Fibroblast of the conjunctiva (primary cell): ENCODE measurements at places on chromosomes 3 and 15.

GRCh38 chr15:41961001-41961518 lies 11.3 kb downstream of the EHD4 start:
- no peak for DNase-seq

DNA sequence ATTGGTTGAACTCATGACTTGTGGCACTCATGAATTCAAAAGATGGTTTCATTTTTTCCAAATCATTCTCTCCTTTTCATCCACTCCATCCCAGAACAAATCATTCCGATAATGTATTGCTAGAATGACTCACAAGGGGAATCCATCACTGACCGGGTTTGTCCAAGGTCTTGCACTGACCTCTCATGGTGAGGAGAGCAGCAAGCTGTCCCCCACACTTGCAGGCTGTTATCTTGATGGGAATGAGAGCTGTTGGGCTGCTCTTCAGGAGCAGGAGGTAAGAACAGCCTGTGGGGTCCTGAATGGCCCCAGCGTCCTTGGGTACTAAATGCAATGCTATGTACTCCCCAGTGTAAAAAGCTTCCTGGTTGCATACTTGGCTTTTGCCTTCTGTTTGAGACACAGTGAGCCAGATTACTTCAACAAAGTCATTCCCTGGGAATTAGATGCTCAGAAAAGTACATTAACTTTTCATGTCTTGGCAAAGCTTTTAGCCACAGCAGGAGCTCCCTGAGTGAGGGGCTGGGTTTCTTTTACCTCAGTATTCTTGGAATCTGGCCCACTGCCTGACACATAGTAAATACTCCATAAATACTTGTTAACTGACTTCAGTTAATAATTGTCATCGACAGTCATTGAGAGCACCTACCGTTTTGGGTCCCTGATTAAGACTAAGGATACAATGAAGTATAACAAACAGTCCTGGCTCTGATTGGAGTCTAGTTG lies 24.1 kb downstream of the CCNL1 start:
- DNase-seq, result no peak

DNA sequence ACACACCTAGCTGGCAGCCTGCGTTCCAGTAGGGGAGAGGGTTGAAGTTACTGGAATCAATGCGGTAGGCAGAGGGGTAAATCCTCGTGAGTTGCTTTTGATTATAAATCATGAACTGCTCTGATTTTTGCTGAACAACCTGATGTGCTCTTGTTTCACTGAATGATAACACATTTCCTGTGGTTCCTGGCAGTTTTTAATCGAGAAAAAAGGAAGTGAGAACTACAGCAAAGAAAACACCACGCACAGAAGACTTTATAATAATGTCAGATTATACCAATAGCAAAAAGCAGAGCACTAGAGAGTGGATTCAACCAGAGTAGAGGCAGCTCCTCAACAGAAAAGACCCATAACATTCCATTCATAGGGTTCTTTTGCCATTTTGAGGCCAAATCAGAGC lies 200.8 kb upstream of the STRIT1 start:
- no peak for DNase-seq

GRCh38 chr3:49883998-49884397 lies 14.3 kb upstream of the CAMKV start:
- DNase-seq, result no peak

- no peak for DNase-seq
These were observed 418.7 kb upstream of the CNTN6 start for GRCh38 chr3:674116-674515.

GRCh38 chr3:181298421-181298820 lies 308.9 kb upstream of the DNAJC19 start:
- no peak for DNase-seq
